ENCODE measurements at places on chromosomes 6 and 20.

GRCh38 chr6:31352310-31352682 lies 4.7 kb downstream of the HLA-B start:
- no peak for DNase-seq

- DNase-seq = peak; percentile 35
These were observed 6.6 kb downstream of the APOBEC2 start for GRCh38 chr6:41059556-41059955.

- DNase-seq = peak; percentile 83
These were observed 43.8 kb upstream of the DYNLRB1 start for GRCh38 chr20:34472246-34472925.

- DNase-seq = no peak
These were observed 397.9 kb upstream of the JARID2 start for GRCh38 chr6:14848019-14848418.

DNA sequence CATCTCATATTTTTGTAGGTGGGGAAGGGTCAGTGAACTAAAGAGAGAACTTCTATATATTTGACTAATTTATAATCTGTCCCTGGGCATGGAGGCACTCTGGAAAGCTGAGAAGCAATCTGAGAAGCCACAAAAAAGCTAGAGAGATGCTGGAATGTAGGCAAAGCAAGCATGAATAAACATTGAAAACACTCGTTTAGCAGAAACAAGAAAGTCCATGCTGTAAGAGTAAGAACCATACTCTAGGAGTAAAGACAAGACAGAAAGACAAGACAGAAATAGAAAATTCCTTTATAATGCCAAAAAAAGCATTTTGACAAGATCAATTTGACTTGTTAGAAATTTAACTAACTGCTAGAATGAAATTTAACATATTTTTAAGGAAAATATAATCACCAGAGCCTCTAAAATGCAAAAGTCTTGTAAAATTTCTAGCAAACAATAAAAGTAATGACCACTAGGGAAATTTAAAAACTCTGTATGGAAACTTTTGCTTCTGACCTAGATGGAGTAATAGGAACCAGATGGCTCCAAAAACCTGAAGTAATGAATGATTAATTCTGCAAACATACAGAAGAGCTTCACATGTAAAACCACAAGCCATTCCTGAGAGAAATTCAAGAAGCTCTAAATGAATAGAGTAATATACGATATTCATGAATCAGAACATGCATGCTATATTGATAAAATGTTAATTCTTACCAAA lies 625.7 kb upstream of the PTCHD4 start:
- DNase-seq = peak; percentile 91

- no peak for DNase-seq
These were observed 204.3 kb upstream of the RSPO3 start for GRCh38 chr6:126914172-126914571.

Measured in RPMI7951 (cell line).